Activated CD4-positive, alpha-beta memory T cell treated with anti-CD3 and anti-CD28 coated beads, Interleukin-2, amount 10 ng/mL, durations not matched to agents 7 days and 5 days (primary cell): ENCODE measurements at places on chromosomes 7 and 10. TPM values are rescaled to one million over a fixed set of nuclear protein-coding genes. Genes with fewer than 3 reads are reported as not detected.

Gene TBXAS1
- 28.7 TPM for total RNA-seq

Gene IKZF1
- total RNA-seq = 404 TPM

GRCh38 chr7:122902751-122903495 is 16.7 kb upstream of the CADPS2 start:
- no peak overlapping the region for H3K4me3 ChIP-seq
- no peaks in the 10 kb centered on the region for H3K27me3 ChIP-seq
- no peaks in the 10 kb centered on the region for H3K36me3 ChIP-seq

GRCh38 chr7:130360518-130360917 is 15.9 kb downstream of the CPA5 start:
- H3K27me3 ChIP-seq = no peaks in the 10 kb centered on the region
- peaks cover 3% of the 10 kb centered on the region for H3K4me1 ChIP-seq
- no peak for DNase-seq
- H3K4me3 ChIP-seq = no peak overlapping the region
- no peak overlapping the region for H3K27ac ChIP-seq

DNA sequence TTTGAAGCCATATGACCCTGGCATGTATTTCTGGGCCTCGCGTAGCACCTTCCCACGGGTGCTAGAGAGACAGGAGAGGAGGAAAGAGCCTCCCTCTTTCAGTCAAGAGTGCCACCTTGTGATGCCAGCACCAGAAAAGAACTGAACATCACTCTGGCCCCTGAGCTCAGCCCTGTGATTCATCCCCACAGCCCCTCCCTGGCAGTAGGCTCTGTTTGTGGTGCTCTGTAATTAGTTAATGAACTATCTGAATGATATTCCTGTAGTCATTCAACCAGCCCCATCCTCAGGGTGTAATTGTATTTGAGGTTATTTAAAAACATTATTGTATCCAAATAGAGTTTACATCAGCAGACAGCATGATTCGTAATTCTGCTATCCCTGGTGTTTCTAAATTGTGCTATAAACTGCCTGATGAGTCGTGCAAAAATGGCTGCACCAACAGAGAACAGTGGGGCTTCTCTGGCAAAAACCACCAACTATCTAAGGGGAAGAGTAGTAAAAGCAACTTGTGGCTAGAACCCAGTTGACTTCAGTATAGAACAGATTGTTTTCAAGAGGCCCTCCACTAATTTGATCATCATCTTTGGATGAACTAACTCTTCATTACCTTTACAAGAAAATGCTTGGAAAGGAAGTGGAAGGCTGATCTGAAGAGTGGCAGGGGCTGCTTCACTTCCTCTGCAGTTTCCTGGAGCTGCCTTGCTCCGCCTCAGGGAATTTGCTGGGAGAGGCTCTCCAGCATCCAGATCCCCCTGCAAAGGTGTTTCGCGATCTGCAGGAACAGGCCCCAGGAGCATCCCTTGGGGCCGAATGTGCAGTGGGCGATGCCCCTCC is 23.7 kb upstream of the TIAL1 start:
- no peaks in the 10 kb centered on the region for H3K4me1 ChIP-seq
- no peak overlapping the region for H3K4me3 ChIP-seq
- H3K27ac ChIP-seq = no peak overlapping the region
- no peak for DNase-seq
- no peaks in the 10 kb centered on the region for H3K27me3 ChIP-seq
- H3K36me3 ChIP-seq = no peaks in the 10 kb centered on the region

DNA sequence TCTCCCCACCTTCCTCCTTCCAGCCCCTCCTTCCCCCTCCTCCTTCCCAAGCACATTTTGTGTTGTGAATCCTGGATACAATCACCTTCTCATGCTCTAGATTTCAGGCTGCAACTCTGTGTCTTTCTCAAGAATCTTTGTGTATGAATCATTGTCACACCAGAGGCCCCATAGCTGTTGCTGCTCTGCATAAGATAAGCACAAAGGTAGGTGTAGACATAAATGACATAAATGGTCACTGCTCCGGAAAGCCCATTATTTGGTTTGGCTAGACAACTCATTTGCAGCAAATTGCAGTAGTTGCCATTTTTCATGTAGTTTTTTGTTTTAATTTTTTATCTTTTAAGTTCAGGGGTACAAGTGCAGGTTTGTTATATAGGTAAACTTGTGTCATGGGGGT is 216.3 kb upstream of the NRP1 start:
- DNase-seq = no peak
- no peaks in the 10 kb centered on the region for H3K36me3 ChIP-seq
- H3K4me1 ChIP-seq = no peaks in the 10 kb centered on the region
- no peak overlapping the region for H3K27ac ChIP-seq
- H3K4me3 ChIP-seq = no peak overlapping the region
- H3K27me3 ChIP-seq = peaks cover 7% of the 10 kb centered on the region

- peaks cover 50% of the 10 kb centered on the region for H3K4me1 ChIP-seq
- peaks cover 39% of the 10 kb centered on the region for H3K36me3 ChIP-seq
- H3K27ac ChIP-seq = peak overlapping the region; percentile 99
- DNase-seq = peak; percentile 47
Measured at GRCh38 chr7:23530405-23530804, 1.4 kb downstream of the TRA2A start.
